Occipital lobe (tissue), 3 donors: ENCODE measurements at places on chromosomes 2 and 18. TPM values are rescaled to one million over a fixed set of nuclear protein-coding genes. Genes with fewer than 3 reads are reported as not detected.
A peak's percentile ranks its signal among the peaks of the same experiment; 100 is the strongest.

The LRRC30 gene
- not detected for total RNA-seq

GRCh38 chr2:158359846-158360245 is 96.7 kb downstream of the CCDC148 start:
- DNase-seq: no peak

DNA sequence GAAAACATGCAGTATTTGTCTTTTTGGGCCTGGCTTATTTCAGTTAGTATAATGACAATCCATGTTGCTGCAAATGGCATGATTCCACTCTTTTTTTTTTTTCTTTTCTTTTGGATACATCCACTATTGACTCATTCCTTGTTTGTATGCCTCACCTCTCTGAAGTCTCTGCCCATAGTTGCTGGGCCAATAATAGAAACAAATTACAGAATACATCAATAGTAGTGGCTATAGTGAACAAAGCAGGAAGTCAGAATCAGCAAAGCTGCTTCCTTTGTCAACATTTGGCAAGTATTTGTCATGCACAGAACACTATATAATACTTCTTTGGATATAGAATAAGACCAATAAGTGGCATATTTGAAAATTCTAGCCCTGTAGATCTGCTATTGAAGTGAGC is 609.7 kb downstream of the STK39 start:
- DNase-seq: no peak

DNA sequence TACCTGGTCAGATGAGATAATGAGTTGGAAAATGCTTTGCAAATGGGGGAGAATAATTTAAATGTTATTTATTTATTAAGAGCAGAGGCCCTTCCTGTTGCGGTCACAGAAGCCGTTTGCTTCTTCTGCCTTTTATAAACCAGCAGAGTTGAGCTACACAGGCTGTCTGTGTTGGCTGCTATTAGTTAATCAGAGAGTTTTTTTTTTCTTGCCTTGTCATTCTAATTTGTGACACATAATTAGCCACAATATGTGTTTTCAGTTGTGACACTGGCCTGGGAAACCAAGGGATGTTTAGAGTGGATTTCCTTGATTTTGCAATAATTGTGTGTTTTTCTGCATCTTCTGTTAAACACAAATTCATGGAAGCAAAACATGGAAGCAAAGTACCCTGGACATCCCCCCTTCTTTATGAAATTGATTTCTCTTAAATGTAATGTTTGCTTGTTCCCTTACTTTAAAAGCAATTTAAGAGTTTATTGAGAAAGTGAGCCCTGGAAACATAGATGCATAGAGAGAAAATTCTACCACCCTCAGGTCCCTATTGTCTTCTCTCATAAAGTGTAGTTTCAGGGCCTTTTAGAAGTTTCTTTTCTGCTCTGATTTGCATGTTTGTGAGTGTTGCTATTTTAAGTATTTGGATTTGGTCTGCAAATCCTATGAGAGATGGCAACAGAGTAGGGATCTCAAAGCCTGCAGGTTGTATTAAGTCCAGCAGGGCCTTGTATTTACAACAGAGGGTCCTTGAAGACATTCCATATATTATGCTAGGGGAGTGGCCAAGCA is 22.8 kb upstream of the IL37 start:
- no peak for DNase-seq

DNA sequence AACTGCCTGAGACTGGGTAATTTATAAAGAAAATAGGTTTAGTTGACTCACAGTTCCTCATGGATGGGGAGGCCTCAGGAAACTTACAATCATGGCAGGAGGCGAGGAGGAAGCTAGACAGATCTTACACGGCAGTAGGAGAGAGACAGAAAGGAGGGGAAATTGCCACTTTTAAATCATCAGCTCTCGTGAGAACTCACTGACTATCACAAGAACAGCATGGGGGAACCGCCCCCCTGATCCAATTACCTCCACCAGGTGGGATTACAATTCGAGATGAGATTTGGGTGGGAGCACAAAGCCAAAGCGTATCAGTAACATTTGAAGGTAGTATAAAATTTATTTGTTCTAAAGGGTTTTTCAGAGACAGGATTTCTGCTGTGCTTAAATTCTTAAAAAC is 5.4 kb downstream of the GALM start:
- no peak for DNase-seq

DNA sequence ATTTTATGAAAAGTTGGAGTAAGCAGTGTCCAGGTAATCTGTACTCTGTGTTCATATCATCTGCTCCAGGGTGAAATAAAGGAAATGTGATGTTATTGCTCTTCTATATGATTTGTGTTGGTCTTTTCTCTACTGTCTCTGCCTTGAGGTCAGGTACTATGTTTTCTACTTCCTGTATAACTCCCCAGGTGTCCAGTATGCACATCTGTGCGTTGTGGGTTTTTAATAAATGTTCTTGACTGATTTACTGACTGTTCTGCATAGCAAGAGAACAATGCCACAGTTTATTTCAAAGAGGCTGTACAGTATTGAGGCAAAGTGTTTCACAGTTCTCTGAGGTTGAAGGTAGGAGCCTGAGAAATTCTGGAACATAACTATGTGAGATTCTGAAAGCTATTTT is 89.7 kb downstream of the BABAM2 start:
- no peak for DNase-seq

GRCh38 chr2:182921234-182921633 is 54.8 kb upstream of the FRZB start:
- no peak for DNase-seq

DNA sequence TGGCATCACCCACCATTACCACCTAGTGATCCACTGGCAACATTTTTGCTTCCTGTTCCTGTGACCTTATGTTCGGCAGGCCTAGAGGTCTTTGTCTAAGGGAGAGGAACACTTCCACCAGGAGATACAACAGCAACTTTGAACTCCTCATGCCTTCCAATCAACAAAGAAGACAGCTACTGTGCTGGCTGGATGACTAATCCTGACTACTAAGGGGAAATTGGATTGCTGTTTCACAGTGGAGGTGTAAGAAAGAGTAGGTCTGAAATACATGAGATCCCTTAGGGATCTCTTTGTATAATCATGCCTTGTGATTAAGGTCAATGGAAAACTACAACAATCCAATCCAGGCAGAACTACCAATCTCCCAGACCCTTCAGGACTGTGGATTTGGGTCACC is 45.2 kb downstream of the EIF2AK3 start:
- DNase-seq: no peak

GRCh38 chr2:97997784-97998392 is 2.1 kb upstream of the TMEM131 start:
- no peak for DNase-seq

The GALNT13 gene
- total RNA-seq: 28.4 TPM

- DNase-seq: peak; percentile 43
Observed at GRCh38 chr2:218296847-218297246, 4.5 kb upstream of the TMBIM1 start.

DNA sequence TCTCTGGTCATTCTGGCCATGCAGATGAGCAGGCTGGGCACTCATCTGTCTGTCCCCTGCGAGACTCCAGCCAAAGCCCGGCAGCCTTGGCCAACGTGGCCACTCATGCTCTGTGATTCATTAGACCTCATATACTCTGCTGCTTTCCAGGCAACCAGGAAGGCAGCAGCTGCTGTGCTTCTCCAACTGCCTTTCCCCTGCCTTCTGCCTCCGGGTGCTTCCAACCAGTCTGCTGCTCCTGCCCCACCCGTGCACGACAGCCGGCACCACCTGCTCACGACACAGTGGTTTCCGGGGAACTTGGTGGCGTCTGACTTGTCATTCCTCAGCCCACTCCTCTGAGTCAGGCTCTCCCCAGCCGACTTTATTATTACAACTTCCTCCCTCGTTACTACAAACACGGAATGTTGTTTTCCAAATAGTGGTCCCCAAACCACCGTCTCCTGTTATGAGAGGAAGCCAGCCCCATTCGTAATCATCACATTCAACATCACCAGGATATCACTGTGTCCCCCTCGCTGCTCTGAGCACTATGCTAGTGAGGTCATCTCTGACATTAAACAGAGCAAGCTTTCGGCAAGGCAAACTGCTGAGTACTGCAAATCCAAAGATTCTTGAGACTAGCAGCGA is 392.4 kb downstream of the ALK start:
- DNase-seq: peak; percentile 32

The APLF gene
- total RNA-seq: 12.3 TPM

DNA sequence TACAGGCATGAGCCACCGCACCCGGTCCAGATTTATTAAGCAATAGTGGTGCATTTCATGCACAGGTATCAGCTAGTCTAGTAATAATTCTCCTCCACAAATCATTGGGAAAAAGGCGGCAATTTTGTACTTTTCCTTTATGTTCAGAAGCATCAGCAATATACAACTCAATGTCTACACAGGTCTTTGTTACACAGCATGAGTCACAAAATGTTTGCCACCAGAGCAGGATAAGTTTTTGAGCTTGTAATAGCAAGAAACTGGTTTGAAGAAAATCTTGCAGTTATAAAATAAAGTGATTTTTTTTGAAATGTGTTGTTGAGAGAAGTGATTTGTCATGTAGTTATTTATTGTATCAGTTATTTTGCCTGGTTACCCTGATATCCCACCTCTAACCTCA is 4.8 kb upstream of the ITPRIPL1 start:
- no peak for DNase-seq

The CHRND gene
- not detected for total RNA-seq

GRCh38 chr2:107719836-107720235 is 106.9 kb upstream of the RGPD4 start:
- no peak for DNase-seq

GRCh38 chr18:75044296-75044695 is 164.6 kb downstream of the PTGR3 start:
- DNase-seq: no peak

DNA sequence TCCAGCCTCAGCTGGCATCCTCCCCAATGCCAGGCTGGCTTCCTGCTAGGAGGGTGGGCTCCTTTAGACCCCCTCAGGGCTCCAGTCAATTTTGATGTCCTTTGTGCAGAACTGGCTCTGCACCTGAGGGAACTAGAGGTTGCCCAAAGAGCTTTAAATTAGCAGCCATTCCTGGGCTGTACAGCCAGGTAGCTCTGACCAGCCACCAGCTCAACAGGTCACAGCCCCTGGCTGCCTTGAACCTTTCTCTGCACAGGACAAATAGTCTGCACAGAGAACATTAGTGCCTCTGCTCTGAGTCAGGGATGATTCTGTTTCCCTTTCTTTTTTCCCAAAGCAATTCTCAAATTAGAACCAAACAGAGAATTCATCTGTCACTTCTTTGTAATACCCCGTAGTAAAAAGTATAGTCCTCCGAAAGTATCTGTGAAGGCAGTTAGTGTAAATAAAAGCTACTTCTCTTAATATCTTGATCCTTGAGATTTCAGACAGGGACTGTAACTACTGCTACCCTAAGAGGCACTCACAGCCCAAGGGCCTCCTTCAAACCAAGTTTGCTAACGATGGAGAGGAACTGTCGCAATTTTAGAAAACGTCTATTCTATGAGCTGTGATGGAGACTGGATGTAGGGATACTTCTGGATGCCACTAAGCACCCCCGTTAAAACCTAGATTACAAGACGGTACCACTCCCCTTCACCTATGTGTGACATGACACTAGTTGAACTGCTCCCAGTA is 3.0 kb downstream of the TTC32 start:
- DNase-seq: no peak

- DNase-seq: no peak
Observed at GRCh38 chr2:221518201-221518934, 53.7 kb downstream of the EPHA4 start.

GRCh38 chr2:145687442-145688134 is 1167.7 kb upstream of the ZEB2 start:
- DNase-seq: no peak

DNA sequence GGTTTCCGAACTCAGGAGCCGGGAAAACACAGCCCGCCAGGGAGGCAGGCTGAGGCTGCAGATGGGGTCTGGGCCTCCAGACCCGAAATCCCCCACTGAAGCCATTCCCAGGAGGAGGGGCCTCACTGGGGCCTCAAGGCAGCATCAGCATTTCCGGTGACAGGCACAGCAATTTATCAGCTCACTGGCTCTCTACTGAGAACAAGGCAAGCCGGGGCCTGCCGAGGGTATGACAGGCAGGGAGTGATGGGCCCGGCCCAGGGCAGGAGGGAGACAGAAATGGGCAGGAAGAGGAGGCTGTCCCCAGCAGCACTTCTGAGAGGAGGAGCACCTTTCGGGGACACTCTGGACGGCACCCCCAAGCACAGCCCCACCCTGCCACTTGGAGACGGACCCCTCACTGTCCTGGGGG is 12.5 kb downstream of the SDC1 start:
- no peak for DNase-seq

DNA sequence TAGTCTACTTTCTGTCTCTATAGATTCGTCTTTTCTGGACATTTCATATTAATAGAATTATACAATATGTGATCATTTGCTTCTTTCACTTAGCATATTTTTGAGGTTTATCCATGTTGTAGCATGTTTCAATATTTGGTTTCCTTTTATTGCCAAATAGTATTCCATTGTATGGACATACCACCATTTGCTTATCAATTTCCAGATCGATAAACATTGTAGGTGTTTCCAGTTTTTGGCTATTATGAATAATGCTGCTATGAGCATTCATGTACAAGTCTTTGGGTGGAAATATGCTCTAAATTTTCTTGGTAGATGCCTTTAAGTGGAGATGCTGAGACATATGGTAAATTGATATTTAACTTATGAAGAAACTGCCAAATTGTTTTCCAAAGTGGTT is 114.1 kb downstream of the RND3 start:
- DNase-seq: no peak

DNA sequence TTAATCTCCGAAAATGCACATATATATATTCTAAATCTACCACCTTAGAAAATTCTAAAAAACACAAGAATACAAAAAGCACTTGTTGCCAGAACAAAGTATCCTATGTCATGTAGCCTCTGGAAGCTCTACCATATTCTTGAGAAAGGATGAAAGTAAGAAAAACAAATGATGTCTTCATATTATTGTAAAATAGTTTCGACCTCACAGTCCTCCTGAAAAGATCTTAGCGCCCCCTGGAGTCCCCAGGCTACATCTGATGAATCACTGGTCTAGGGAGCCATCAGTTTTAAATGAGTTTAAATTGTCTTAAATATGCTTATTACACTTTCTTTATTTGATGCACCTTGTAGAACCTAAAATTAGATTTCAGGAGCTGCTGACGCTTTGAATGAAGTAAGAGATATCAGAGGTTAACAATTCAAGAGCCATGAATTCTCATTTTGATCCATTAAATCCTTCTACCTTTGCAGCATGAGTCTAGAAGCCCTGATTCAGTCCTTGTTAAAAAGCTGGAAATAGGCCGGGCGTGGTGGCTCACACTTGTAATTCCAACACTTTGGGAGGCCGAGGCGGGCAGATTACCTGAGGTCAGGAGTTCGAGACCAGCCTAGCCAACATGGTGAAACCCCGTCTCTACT is 138.8 kb downstream of the MCFD2 start:
- DNase-seq: no peak

The GALNT14 gene
- 4.7 TPM for total RNA-seq

The MROH2A gene
- not detected for total RNA-seq

The GPAT2 gene
- 1.6 TPM for total RNA-seq
